ENCODE measurements at places on chromosomes 3 and 15. TPM values are rescaled to one million over a fixed set of nuclear protein-coding genes. Genes with fewer than 3 reads are reported as not detected.

The GRK7 gene
- total RNA-seq = 0.10 TPM

The CORO2B gene
- total RNA-seq = 0.36 TPM

The PAQR5 gene
- 2.0 TPM for total RNA-seq

The UROC1 gene
- not detected for total RNA-seq

The EPHA3 gene
- 0.05 TPM for total RNA-seq

The PP2D1 gene
- not detected for total RNA-seq

The KCNMB3 gene
- 5.8 TPM for total RNA-seq

The TRAIP gene
- total RNA-seq = 18.5 TPM

The STRIT1 gene
- not detected for total RNA-seq

All from Panc1 (cell line).